ENCODE measurements at places on chromosomes 6 and 20. TPM values are rescaled to one million over a fixed set of nuclear protein-coding genes. Genes with fewer than 3 reads are reported as not detected.

GCNT2 gene
- 31.2 TPM for total RNA-seq

ZSWIM3 gene
- total RNA-seq, result 3.0 TPM

TMEM244 gene
- not detected for total RNA-seq

DNAH8 gene
- not detected for total RNA-seq

CALHM5 gene
- total RNA-seq, result 0.12 TPM

Measured in epithelial cell of proximal tubule (primary cell).